ENCODE measurements at places on chromosomes 7 and 10.

- DNase-seq = no peak
Measured at GRCh38 chr10:4162571-4163286, 377.7 kb upstream of the KLF6 start.

DNA sequence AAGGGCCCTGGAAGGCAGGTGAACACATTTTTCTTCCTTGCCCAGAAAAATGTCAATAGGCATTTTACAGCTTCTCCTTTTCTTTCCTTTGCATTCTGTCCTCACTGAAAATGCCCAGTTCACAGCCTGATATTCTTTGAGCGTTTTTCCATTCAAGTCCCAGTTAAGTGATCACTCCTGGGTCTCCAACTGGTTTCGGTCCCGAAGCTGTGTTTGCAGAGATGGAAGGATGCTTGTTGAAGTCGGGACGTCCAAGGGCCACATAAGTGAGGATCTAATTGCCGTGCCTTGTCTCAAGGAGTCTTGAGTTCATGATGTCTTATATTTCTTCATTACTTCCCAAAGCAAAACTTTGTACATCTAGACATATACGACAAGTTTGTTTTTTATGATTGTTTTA, 208.7 kb upstream of the PRKCQ start:
- DNase-seq = no peak

DNA sequence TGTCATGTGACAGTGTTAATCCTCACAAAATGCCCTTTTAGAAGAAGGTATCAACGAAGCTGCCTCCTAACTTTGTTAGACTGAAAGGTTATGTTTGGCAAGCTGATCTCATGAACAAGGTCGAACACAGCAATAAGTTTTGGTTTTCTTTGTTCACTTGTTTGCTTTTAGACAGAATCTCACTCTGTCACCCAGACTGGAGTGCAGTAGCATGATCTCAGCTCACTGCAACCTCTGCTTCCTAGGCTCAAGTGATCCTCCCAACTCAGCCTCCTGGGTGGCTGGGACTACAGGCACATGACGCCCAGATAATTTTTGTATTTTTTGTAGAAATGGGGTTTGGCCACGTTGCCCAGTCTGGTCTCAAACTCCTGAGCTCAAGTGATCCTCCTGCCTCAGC, 1.1 kb downstream of the STRA8 start:
- no peak for DNase-seq

DNA sequence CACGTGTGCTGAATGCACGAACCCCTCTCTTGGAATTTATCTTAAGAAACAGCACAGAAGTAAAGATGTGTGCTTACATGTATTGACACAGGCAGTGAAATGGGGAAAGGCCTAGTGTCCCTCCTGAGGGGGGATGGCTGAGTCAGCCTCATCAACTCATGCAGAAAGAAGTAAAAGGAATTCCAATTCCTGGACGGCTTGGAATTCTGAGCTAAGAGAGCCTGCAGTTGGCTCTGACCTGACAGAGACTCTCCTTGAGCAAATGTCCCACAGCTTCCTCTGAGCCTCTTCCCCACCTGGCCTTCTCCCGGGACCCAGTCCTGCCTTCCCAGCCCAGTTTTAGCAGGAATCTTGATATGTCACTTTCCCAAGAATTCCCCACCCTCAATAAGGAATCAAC, 542.4 kb upstream of the ADARB2 start:
- DNase-seq = no peak

- DNase-seq = no peak
Measured at GRCh38 chr7:117995850-117996650, 122.8 kb upstream of the CTTNBP2 start.

GRCh38 chr7:26348234-26348851, 56.7 kb downstream of the SNX10 start:
- no peak for DNase-seq

GRCh38 chr10:110980807-110981206, 61.4 kb downstream of the SHOC2 start:
- no peak for DNase-seq

- no peak for DNase-seq
Measured at GRCh38 chr7:123935436-123936381, 10.7 kb downstream of the SPAM1 start.
